ENCODE measurements at places on chromosomes 4 and X.

- DNase-seq: no peak
Measured at GRCh38 chr4:70608324-70608723, 16.3 kb downstream of the AMBN start.

DNA sequence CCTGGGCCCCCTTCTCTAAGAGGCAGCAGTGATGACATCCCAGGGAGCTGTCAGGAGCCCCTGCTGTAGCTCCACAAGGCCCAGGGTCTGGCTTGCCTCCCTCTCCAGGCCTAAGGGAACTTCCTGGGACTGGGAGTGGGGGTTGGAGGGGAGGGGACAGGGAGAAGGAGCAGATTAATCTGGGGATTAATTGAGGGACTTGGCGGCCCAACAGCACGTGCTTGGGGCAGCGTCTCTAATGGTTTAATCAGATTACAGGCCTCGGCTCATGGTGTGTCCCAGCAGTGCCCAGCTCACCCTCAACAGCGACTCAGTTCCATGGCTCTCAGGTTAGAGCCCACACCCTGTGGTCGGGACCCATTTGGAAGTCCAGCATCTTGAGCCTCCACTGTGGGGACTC is 47.9 kb downstream of the EFNB1 start:
- DNase-seq: no peak

DNA sequence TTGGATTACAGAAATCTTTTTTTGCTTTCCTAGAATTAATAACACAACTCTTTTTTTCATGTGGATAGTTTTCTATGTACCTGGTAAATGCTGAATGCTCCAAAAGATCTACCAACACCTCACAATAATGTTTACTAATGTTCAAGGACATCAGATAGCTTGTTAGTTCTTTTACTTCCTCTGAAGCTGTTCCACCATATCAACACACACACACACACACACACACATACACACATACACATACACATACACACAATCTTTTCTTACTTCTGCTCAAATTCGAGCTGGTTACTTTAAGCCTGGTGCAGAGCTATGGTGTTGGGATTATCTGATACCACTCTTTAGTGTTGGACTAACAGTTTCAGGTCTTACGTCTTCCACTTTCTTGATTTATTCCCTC is 28.3 kb upstream of the TMPRSS11D start:
- DNase-seq: no peak

GRCh38 chrX:67723580-67724351 is 179.9 kb downstream of the AR start:
- DNase-seq: no peak

DNA sequence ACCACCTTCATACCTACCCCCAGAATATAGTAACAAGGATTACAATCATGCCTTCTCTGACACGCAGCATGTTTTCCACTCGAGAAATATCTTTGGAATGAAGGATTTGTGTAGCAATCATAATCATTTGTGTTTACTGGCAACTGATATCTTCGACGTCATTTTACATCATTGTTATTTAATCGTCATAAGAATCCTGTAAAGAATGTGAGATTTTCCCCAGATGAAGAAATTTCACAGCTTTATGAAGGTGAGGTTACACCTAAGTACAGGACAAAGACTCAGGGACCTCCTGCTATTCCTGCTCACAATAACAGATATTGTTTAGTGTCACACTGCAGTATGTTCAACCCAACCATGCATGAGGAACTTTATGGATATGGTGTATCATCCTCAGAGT is 198.2 kb upstream of the LDB2 start:
- no peak for DNase-seq

- no peak for DNase-seq
Measured at GRCh38 chrX:74250574-74250973, 53.4 kb upstream of the ZCCHC13 start.

DNA sequence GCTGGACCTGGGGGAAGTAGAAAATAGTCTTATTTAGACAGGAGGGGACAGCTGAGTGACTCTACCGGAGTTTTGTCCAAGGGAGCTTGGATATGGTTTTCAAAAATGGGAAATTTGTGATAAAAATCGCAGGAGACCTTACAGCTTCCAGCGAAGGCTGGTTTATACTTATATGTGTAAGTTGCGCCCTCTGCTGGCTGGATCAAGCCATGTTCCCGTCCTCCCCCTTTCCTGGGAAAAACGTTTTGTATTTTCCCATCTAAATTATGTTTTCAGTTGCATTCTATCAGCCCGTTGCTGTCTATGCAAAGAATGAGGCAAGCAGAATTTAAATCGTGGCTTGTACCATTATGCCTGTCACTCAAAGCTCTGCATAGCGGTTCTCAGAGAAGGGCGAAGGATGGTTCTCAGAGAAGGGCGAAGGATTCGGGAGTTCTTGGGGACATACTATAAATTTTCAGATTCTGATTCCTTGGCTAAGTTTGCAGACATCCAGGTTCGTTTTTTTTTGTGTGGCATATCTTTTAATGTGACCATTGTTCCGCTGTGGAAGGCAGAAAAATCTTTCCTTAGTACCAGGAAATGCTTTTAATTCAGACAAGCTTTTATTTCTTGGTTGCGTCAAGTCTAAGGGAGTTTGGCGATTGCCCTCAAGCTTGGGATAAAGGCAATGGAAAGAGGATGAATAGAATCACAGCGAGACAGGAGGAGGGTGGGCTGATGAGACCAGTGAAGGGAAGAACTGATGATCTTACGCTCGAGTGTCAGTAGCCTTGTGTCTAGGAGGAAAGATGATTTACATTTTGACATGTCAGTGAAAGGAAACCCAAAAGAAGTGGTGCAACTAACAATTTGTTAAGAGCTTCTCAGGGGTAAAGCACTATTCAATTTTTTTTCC is 128.5 kb upstream of the ARX start:
- peak; percentile 46 for DNase-seq

DNA sequence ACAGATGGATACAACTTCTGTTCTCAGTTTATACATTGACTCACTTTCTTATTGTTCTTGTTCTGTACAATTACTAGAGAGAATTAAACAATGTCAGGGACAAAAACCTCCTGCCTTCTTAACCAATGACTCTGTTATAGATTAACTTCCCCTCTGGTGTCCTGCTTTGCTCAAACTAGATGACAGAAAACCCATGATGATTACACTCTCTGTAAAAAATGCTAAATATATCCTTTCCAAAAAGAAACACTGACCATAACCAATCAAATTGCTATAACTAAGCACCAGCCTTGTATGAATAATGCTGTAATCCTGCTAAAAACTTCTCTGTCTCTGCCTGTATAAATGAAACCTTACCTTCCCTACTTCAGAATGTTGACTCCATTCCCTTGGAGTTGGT is 29.8 kb upstream of the IL13RA2 start:
- DNase-seq: no peak

DNA sequence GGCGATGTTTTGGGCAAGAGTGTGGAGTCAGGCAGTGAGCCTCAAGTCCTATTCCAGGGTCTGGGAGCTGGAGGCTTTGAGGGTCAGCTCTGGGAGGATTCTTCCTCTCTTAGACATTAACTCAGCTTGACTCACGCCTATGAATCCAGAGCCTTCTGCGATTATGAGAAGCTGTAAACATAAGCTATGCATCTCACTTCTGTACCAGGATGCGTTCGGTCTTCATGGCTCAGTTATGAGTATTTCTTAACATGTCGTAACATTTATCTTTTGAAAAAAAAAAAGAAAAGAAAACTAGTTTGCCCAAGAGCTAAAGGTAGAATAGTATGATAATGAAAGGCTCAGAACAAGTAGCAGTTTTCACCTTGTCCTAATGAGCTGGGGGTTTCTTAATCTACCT is 4.6 kb downstream of the SHROOM2 start:
- no peak for DNase-seq

DNA sequence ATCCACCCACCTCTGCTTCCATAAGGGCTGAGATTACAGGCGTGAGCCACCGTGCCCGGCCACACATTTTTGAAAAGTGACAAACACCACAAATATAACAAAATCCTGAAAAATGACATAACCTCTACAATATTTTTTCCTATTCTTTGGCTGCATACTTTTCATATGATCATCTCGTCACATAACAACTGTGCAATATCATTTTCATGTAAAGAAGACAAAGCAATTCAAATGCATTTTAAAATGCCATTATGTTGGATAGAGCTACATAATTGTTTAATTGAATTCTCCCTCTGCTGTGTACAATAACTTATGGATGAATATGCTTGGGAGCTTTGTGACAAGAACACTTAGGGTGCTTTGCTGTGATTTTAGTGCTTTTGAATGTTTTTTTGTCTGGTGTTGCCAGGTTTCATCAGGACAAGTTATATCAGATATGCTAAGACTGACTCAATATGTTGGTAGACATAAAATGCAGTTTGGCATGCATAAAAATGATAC is 132.9 kb downstream of the CHIC2 start:
- DNase-seq: no peak

GRCh38 chrX:120251471-120252011 is 929 bp downstream of the ZBTB33 start:
- no peak for DNase-seq

DNA sequence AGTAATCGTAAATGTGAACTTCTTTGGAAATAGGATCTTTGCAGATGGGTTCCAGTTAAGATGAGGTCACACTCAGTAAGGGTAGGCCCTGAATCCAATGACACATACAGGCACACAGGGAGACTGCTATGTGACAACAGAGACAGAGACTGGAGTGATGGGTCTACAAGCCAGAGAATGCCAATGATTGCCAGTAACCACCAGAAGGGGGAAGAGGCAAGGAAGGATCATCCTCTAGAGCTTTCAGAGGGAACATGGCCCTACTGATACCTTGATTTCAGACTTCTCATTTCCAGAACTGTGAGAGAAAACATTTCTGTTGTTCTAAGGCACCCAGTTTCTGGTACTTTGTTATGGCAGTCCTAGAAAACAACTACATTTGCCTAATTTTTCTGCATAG is 73.1 kb upstream of the CCDC160 start:
- no peak for DNase-seq

- DNase-seq: no peak
Measured at GRCh38 chr4:1566838-1567518, 117.1 kb downstream of the FAM53A start.

GRCh38 chr4:26576231-26576739 is 7.6 kb upstream of the TBC1D19 start:
- no peak for DNase-seq

DNA sequence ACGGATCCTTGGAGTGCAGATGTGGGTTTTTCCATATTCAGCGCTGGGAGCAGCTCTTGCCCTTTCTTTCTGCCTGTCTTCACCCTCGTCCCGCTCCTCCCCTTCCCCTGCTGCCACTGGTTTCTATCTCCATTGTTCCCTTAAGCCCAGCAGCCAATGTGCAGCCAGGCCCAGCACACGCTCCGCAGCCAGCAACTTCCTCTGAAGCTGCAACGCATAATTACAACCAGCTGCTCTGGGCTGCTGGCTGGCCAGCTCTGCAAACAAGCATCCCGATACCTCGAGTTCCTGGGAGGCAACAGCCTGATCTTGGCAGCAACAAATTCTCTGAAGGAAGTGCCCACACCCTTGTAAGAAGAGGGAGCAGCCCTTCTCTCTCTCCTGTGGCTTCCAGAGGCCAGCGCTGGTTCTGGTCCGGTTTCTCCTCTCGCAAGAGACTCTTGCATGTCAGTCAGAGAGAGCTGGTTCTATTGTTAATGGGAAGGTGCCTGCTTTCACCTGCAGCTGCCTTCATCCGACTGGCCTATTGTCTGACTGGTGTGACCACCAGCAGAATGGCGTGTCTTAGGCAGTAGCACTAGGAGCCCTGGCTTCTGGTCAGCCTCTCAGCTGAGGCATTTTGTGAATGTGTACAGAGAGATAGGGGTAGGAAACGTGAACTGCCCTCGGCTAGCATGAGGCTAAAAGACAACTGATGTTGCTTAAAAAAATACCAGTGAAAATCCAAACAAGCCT is 83.8 kb upstream of the MAML3 start:
- DNase-seq: peak; percentile 93

DNA sequence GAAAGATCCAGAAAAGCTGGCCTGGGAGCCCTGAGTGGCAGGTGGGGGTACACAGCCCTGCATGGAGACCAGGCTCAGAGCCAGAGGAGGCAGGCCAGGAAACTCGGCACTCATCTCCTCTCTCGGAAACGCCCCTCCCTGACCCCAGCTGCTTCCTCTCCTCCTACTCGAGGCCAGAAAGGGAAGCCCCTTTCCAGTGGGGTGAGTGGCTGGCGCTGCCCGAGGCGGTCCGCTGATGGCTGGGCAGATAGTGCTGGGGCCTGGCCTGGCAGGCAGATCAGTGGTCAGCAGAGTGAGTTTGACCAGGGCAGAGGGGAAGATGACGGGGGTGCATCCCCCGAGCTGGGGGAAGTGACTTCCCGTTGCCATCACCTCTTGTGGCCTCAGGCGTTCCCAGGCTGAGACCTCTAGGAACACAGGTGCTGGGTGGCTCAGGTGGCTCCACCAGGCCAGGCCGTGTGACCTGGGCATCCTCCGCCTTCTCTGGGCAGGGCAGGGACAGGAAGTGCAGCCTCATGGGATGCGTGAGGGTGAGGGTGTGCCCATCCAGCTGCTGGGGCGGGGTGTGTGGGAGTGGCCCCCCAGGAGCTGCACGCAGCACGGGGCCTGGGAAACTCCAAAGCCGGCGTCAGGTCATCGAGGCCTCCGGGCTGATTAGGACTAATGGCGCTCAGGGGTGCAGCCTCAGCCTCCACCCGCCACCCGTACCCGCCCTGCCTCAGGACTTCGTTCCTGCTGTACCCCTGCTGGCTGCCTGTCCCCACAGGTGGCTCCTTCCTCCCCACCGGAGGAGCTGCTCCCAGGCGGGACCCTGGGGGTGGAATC is 5.7 kb downstream of the SH3BP2 start:
- no peak for DNase-seq

DNA sequence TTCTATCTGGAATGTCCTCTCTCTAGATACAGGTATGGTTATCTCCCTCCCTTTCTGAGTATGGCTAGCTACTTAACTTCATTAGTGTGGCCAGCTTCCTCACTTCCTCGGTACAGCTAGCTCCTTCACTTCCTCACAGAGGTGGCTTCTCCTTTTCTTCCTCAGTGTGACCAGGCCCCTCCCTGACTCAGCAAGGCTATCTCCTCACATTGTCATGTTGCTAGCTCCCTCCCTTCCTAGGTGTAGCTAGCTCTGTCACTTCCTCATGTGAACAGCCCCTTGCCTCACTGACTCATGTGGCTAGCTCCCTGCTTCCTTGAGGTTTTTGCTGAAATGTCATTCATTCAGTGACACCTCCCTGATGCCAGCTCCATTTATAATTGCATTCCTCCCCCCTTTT is 67.3 kb upstream of the DDIT4L start:
- no peak for DNase-seq

DNA sequence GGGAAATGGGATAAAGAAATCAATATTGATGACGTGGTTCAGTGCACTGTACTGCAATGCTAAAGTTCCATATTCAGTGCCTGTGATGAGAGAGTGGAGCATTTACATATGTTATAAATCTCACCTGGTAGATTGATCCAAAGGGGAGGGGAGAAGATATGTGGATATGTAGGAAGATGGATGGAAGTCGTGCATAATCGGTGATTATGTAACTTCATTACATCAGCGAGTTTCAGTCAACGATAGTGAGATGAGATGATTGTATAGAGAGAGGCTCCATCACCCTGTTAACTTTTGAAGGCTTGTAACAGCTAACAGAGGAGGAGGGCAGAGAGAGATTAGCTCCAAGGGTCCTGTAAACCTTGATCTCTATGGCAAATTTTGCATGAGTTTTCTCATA is 1.8 kb downstream of the IL1RAPL1 start:
- no peak for DNase-seq

GRCh38 chrX:44775726-44776125 is 68.1 kb upstream of the DUSP21 start:
- DNase-seq: no peak

All from NCI-H345 (cell line).